ENCODE measurements at places on chromosomes 3 and 15.

- no peak for DNase-seq
Measured at GRCh38 chr15:100781061-100781960, 98.3 kb upstream of the ALDH1A3 start.

- no peak for DNase-seq
Measured at GRCh38 chr3:171285287-171285686, 174.9 kb downstream of the TNIK start.

- DNase-seq = no peak
Measured at GRCh38 chr15:60932051-60932915, 296.8 kb downstream of the RORA start.

GRCh38 chr3:33441225-33441976 is 1.2 kb upstream of the UBP1 start:
- DNase-seq = no peak

GRCh38 chr3:180619723-180620122 is 17.8 kb downstream of the TTC14 start:
- no peak for DNase-seq

DNA sequence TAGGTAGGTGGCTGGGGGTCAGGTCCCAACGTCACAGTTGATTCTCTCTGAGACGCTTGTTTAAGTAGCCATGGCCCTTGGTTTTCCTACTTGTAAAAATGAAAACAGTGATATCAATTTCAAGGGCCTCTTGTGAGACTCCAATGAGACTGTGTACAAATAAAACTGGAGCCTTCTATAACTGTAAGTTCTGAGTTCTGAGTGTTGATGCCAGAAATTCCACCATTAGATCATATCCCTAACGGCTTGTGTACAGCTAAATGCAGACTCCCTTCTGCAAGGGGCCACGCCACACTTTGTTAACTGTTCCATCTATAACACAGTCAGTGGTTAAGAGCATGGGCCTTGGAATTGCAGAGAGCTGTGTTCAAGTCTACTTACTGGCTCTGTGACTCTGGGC is 267.3 kb downstream of the TLE3 start:
- no peak for DNase-seq

- DNase-seq = no peak
Measured at GRCh38 chr15:67407786-67408185, 113.1 kb upstream of the C15orf61 start.

DNA sequence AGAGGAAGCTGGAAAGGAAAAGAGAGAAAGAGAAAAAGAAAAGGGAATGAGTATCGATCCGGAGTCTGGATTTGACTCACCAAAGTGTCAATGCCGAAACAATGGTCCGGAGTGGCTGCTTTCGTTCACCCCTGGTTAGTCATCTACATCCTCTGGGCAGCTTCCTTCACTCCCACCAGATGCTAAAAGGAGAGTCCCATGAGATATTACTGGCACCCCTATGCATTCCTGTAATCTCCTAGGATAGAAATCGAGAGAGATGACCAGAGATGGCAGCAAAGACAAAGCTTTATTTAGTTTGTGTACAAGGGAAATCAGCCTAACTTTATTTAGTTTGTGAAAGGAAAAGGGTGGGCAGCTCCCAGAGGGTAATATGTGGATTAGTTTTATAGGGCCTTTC is 622.2 kb downstream of the ZPLD1 start:
- no peak for DNase-seq

- DNase-seq = no peak
Measured at GRCh38 chr3:198067416-198067815, 107.4 kb downstream of the LMLN start.

GRCh38 chr3:112682361-112682760 is 41.4 kb upstream of the CCDC80 start:
- DNase-seq = no peak

- no peak for DNase-seq
Measured at GRCh38 chr15:70023769-70024491, 73.8 kb downstream of the TLE3 start.

- no peak for DNase-seq
Measured at GRCh38 chr3:3027976-3028567, 82.1 kb downstream of the IL5RA start.

DNA sequence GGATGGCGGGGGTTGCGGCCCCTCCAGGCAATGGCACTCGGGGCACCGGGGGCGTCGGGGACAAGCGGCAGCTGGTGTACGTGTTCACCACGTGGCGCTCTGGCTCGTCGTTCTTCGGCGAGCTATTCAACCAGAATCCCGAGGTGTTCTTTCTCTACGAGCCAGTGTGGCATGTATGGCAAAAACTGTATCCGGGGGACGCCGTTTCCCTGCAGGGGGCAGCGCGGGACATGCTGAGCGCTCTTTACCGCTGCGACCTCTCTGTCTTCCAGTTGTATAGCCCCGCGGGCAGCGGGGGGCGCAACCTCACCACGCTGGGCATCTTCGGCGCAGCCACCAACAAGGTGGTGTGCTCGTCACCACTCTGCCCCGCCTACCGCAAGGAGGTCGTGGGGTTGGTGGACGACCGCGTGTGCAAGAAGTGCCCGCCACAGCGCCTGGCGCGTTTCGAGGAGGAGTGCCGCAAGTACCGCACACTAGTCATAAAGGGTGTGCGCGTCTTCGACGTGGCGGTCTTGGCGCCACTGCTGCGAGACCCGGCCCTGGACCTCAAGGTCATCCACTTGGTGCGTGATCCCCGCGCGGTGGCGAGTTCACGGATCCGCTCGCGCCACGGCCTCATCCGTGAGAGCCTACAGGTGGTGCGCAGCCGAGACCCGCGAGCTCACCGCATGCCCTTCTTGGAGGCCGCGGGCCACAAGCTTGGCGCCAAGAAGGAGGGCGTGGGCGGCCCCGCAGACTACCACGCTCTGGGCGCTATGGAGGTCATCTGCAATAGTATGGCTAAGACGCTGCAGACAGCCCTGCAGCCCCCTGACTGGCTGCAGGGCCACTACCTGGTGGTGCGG is 1.9 kb downstream of the CHST2 start:
- peak; percentile 32 for DNase-seq

GRCh38 chr15:41286665-41287333 is 45.6 kb downstream of the OIP5 start:
- no peak for DNase-seq

GRCh38 chr15:101025501-101025885 is 106.3 kb downstream of the LRRK1 start:
- DNase-seq = no peak

- no peak for DNase-seq
Measured at GRCh38 chr3:170780955-170781354, 89.0 kb downstream of the RPL22L1 start.

DNA sequence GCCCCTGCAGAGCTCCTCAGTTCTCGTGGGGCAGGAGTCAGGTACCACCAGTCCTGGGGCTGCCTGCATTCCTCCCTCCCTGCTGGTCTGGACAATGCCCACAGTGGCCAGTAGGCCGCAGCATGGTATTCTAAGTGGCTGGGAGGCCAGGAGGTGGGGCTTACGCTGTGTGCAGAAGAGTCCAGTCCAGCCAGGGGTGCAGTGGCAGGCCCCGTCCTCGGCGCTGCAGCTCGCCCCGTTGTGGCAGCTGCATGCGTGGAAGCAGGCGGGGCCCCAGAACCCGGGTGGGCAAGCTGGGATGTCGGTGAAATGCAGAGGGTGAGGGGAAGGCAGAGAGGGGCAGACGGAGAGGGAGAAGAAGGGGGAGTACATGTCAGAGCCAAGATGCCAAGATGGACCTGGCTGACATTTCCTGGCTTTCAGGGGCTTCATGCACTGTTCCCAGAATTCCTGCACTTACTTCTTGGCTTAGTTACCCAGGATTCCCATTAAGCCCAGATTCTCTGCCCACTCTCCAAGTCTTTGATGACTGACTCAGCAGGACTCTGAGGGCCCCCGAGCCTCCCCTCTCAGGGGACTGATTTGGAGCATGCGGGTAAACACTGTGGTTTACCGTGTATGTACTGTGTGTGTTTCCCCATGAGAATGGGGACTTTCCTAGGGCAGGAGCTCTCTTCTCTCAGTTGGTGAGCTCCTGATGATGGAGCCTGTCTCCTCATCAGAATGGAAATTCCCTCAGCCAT is 47.5 kb downstream of the RAB11A start:
- DNase-seq = peak; percentile 68

GRCh38 chr3:64444490-64445108 is 219.3 kb upstream of the PRICKLE2 start:
- DNase-seq = no peak
